ENCODE measurements at places on chromosomes 1 and 21.
A peak's percentile ranks its signal among the peaks of the same experiment; 100 is the strongest.

DNA sequence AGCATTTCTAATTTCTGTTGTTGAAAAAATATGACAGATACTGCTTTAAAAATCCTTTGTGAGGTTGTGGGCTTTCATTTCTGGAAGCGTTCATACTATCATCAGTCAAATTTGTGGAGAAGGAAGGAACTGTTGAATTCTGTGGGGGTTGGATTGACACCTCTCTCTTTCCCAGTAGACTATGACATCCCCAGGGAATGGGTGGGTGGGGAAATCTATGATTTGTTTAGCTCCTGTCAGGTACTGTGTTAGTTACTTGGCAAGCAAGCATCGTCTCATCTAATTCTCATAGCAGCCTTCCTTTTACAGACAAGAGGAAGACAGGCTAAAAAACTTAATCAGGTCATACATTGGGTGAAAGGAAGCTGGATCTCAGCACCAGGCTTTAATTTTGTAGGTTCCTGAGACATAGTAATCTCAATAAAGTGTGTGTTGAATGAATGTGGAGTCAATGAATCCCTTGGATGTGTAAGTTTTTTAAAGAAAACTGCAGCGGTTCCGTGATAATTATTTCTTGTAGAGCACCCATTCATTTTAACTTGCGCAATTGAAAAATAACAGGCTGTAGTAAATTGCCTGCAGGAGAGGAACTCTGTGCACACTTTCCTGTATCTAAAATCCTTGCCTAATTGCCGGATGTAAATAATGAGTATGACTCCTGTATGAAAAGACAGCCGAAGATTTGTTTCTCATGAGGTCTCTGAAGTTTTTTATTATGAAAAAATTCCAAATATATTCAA, 60.6 kb downstream of the MYOM3 start:
- no peak for DNase-seq

DNA sequence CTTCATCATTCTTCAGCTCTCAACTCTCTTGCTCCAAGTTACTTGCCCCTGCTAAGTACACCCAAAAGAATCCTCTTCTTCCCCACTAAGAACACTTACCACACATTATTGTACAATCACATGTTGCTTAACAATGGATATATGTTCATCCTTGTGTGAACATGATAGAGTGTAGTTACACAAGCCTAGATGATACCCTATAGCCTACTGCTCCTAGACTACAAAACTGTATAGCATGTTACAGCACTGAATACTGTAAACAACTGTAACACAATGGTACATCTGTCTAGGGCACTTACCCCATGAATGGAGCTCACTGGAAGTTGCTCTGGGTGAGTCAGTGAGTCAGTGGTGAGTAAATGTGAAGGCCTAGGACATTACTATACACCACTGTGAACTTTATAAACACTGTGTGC, 77.4 kb downstream of the RERE start:
- DNase-seq: no peak

- no peak for DNase-seq
These were observed 274.9 kb downstream of the RRAGC start for GRCh38 chr1:38584448-38585355.

DNA sequence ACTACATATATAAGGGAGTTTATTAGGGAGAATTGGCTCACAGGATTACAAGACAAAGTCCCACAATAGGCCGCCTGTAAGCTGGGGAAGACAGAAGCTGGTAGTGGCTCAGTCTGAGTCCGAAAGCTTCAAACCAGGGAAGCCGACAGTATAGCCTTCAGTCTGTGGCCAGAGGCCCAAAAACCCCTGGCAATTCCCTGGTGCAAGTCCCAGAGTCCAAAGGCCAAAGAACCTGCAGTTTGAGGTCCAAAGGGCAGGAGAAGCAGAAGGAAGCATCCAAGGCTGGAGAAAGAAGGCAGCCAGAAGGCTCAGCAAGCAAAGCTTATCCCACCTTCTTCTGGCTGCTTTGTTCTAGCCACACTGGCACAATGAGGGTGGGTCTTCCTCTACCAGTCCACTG, 13.9 kb downstream of the TTLL7 start:
- no peak for DNase-seq

GRCh38 chr1:45979778-45980176, 152.7 kb downstream of the PIK3R3 start:
- no peak for DNase-seq

GRCh38 chr1:24022581-24023361, 42.6 kb upstream of the SRSF10 start:
- DNase-seq: no peak

GRCh38 chr1:204338360-204338759, 21.4 kb downstream of the PLEKHA6 start:
- DNase-seq: no peak

DNA sequence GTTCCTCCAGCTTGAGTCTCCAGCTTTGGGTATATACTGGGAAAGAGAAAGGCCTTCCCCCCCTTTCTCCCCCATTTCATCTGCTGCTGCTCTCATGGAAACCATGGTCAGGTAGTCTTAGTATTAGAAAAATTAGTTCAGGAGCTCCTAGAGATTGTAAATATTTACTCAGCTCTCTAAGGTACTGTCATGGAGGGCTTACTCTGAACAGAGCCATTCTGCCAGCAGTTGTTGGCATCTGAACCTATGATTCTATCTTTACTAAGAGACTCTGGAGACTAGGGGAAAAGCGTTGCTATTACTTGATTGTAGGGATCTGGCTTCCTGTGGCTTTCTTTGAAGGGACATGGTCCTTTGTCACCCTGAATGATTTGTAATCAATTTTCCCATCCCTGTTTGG, 6.1 kb downstream of the INTS3 start:
- DNase-seq: no peak

- DNase-seq: no peak
These were observed 11.0 kb upstream of the TNFRSF8 start for GRCh38 chr1:12052008-12052573.

- DNase-seq: no peak
These were observed 420.5 kb downstream of the MATN1 start for GRCh38 chr1:30302858-30303257.

DNA sequence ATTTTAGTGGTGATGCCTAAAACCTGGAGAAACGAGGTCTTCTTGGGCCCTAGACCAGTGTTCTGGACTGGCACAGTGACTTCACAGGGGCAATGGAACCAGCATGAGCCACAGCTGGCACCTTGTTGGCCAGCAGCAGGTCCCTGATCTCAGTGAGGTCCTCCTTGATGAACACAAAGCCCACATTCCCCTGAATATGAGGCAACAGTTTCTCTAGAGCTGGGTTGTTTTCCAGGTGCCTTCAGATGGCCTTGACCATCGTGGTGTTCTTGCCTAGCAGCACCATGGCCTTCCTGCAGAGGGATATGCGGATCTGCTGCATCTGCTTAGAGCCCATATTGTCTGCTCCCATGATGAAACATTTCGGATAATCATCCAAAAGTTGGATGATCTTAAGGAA, 44.9 kb upstream of the RAB3GAP2 start:
- DNase-seq: no peak

- no peak for DNase-seq
These were observed 85.6 kb downstream of the SETD4 start for GRCh38 chr21:35974775-35975174.

GRCh38 chr1:169670836-169671235, 40.6 kb downstream of the SELL start:
- no peak for DNase-seq

DNA sequence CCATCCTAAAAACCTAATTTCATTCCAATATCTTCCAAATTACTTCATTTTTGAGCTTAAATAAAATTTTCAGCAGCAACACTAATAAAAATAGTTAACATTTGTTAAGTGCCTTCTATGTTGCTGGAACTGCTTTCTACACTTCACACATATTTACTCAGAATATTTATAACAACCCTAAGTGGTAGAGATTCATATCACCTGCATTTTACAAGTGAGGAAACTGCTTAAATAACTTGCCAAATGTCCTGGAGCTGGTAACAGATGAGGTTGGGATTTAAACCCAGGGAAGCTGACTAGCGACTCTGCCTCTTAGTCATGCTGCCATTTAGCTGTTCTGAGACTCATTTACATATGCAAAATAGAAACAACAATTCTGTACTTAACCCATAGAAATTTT, 86.1 kb upstream of the PBX1 start:
- DNase-seq: no peak

GRCh38 chr21:37797403-37797802, 118.9 kb downstream of the KCNJ6 start:
- no peak for DNase-seq

GRCh38 chr1:204377800-204378668, 18.3 kb upstream of the PLEKHA6 start:
- DNase-seq: peak; percentile 58

GRCh38 chr1:181023265-181024057, 791 bp upstream of the STX6 start:
- DNase-seq: no peak

DNA sequence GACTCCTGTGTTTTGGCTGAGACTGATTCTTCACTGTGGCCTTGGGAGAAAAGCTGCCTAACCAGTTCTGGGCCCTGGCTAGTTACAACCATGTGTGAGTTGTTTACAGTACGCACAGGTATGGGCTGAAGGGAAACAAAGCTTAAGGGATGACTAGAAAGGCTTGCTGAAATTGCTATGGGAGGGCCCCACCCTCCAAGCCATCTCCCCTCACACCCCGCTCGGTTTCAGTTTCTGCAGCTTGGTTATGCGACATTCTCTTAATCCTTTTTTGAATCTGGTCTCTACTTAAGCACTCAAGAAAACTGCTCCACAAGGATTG, 43.1 kb downstream of the PBX1 start:
- no peak for DNase-seq

- DNase-seq: no peak
These were observed 448 bp upstream of the COL9A2 start for GRCh38 chr1:40317394-40318074.

GRCh38 chr1:180501865-180502360, 464 bp downstream of the ACBD6 start:
- no peak for DNase-seq

- no peak for DNase-seq
These were observed 701 bp upstream of the INSRR start for GRCh38 chr1:156859523-156860112.

DNA sequence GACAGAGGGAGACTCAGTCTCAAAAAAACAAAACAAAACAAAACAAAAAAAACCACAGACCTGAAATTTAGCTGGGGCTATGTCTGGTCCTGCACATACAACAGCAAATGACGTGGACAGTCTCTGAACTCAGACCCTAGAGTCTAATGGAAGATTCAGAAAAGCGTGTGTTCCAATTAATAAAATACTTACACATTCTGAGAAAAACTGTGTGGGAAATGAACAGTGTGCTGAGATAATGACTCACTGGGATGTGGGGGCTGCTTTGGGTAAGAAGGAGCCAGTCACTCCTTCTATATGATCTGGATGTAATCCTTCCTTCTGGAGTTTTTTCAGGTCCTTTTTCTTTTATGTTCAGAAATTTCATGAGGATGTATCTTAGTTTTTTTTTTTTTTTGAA, 29.4 kb downstream of the CLDN14 start:
- DNase-seq: no peak

DNA sequence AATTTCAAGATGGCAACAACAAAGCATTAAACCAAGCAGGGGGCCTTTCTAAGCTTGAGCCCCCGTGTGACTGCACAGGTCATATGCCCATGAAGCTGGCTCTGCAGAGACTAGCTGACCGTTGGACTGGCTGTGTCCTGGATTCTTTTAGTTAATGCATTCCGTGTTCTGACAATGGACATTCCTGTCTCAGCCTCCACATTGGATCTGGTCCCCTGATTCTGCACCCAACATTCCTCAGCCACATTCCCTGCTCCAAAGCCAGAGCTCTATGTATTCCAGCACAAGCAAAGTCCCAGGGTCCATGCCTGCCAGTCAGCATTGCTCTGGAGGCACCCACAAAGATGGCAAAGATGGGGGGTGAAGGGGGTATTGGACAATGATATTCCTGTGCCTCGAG, 5.1 kb upstream of the NAV1 start:
- DNase-seq: no peak

DNA sequence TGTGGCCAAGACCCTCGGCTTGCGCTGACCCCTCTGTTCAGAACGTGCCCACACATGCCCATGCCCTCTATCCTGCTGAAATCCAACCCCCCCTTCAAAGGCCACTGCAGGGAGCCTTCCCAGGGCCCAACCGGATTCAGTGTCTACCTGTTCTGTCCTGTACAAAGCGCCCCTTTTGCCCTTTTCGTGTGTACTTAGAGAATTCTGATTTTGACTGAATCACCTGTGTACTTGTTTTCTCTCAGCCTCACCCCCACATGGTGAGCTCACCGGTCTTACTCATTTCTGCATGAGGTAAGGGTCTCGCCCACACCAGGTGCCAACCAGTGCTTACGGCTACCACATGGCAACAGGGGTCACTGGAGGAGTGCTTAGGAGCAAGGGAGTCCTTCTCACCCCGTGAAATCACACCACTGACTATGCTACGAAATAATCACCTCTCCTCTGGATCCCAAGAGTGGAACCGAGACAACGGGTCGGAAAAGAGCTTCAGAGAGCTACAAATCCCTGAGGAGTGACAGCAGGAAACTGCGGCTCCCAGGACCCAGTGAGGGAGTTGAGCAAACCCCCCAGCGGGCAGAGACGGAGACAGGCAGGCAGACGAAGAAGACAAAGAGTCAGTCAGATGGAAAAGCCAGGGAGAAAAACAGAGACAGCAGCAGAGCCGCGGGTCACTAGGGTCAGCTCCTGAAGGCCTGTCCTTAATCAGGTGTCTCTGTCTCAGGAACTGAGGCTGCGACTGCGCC, 2.1 kb upstream of the S100A2 start:
- peak; percentile 55 for DNase-seq

DNA sequence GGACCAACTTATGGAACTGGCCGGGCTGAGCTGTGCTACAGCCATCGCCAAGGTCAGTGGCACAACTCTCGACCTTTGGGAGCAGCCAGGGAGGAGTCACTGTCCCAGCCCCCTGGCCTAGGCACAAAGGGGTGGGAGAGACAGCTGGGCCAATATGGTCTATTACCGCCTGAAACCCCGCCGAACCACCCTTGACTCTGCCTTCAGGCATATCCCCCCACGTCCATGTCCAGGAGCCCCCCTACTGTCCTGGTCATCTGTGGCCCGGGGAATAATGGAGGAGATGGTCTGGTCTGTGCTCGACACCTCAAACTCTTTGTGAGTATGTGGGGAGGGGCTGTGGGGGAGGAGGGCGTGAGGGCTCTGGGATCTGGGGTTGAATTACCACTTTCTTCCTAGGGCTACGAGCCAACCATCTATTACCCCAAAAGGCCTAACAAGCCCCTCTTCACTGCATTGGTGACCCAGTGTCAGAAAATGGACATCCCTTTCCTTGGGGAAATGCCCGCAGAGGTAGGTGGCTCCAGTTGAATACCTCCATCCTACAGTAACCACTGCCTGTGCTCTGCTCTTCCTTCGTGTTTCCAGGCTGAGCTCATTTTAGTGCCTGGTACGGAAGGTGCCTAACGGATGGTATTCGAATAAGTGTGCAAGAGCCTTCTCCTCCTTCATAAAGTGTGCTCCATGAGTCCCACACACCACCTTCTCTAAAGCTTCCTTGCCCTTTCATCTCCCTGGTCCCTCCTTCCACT, 758 bp downstream of the NAXE start:
- no peak for DNase-seq

All from activated naive CD4-positive, alpha-beta T cell treated with anti-CD3 and anti-CD28 coated beads, Interleukin-2, amount 50 U/mL, for 16 hours (primary cell).